ENCODE measurements at places on chromosomes 12 and 14.

DNA sequence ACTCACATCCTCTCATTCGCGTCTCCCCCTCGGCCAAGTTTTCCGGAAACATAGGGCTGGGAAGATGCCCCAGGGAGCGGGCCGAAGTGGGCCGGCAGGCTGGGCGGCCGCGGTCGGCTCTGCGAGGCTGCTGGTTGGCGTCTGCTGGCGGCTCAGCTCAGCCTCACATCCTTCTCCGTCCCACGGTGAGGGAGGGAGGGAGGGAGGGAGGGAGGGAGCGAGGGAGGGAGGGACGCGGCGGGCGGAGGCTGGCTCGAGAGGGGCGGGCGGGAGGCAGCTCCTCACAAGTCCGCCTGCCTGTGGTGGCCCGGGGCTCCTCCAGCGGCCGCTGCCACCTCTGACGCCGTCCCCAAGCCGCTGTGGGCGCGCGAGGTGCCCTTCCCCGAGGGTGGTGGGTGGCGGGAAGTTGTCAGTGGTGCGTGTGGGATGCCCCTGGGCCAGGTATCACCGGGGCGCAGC lies 93.8 kb downstream of the RFLNA start:
- peak; percentile 13 for DNase-seq

DNA sequence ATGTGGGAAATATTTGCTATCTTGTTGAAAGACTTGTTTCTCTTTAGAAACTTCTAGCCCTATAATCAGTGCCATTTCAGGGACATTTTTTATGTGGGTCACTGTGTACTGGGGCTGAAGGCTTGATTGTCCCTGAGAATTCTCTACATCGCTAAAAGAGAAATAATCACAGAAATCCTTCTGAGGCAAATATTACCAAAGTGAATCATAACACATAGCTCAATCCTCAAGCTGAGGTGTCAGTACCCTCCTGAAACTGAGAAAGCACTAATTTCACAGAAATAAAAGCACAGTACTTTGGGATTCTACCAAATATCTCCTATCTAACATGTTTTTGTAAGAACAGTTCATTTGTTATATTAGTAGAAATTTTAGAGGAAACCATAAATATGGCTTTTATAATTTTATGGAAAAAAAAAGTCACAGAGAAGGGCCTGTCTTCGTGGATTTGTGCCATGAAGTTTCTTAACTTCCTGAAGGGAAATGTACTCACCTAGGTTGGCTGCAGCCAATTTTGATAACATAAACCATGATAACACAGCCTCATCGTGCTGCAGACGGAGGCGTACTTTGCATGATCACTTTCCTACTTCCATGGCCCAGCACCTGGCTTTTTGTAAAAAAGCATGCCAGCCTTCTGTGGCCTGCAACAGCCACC lies 163.7 kb upstream of the HIF1A start:
- no peak for DNase-seq

DNA sequence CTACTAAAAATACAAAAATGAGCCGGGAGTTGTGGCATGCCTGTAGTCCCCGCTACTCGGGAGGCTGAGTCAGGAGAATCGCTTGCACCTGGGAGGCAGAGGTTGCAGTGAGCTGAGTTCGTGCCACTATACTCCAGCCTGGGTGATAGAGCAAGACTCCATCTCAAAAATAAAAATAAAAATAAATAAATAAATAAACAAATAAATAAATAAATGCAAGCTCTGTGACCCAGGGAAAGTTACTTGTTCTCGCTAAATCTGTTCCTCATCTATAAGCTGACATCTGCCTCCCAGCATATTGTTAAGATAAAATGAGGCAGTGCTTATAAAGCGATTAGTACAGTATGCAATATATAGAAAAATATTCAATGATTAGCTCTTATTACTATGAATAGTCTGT lies 56.4 kb upstream of the STK38L start:
- DNase-seq, result no peak

DNA sequence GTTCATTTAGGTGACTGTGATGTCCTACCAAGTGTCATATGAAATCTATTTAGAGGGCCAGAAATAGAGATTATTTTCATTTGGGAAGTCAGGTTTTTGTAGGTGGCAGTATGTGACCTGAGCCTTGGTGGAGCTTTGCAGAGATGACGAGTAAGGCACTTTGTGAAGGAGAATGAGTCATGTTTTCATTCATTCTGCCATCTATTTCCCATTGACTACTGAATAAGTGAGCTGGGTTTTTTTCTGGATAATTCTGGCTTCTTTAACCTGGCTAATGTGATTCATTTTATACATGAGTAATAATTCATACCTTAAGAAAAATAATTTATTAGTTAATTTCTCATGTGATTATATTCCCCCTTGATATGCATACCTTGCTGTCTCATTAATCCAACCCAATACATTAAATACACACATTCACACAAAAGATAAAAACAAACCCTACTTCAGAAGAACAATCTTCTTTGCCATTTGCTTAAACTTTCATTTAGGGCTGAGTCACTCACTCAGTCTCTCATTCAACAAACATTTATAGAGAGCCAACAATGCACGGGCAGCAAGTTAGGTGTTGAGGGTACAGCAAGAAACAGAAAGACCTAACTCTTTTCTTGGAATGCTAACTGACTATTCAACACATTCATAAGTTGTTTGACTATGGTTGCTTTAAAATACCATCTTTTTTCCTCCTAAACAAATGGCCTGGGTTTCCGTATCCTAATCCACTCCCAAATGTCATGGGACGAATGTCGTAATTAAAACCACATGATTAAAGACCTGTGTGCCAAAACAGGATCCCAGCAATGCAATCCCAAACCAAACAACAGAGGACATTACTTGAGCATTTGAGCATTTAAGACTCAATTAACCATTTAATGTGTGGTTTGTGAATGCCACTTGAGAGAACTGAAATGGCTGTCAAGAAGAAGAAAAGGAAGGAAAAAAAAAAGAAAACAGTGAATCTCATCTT lies 78.0 kb downstream of the KITLG start:
- no peak for DNase-seq

- no peak for DNase-seq
Observed at GRCh38 chr12:4011597-4011996, 138.4 kb upstream of the PARP11 start.

- no peak for DNase-seq
Observed at GRCh38 chr14:61388976-61389576, 67.7 kb downstream of the PRKCH start.

GRCh38 chr12:69653703-69654102 lies 43.0 kb upstream of the LRRC10 start:
- no peak for DNase-seq

DNA sequence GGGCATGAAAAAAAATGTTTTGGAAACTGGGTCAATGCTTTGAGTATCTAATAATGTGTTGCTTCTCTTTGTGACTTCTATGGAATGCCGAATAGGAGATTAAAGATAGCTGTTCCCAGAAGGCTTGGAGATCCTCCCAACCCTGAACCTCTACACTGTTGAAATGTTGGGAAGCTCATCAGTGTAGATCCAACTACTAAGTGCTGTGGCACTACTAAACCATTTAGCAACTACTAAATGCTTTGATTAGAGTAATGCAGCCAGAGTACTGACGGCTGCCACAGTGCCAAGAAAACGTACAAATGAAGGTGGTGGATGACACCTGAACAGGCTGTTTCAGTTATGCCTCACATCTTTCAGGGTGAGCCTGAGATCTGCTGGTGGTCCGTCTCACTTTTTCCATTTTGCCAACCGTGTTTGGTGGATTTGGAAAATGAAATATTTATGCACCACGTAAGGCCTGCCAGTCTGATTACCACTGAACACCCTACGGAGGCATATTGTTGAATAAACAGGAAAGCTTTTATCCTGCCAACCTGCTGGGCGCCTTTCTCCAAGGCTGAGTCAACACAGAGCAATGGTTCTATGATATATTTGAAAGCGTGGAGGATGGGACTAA lies 938.0 kb upstream of the FLRT2 start:
- DNase-seq, result no peak

GRCh38 chr14:51818748-51819380 lies 41.5 kb upstream of the GNG2 start:
- DNase-seq, result no peak

DNA sequence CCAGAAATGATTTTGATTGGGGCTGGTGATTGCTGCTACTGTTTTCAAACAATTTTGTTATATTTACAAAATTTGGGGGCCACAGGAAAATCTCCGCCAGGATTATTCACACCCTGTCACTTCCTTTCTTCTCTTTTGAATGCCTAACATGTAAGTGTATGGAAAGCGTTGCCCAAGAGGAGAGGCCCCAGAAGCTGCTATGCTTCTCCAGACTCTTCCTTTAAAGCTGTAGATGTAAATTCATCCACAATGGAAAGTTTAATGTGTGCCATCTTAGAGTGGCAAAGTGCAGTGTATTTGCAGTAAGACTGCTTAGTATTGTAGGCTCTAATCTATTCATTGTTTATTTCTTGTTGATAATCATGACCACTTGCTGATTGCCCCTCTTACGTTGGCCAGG lies 136.7 kb upstream of the LRIG3 start:
- DNase-seq, result no peak

GRCh38 chr14:36254020-36254624 lies 66.3 kb downstream of the MBIP start:
- DNase-seq, result no peak

- no peak for DNase-seq
Observed at GRCh38 chr14:33851931-33852330, 98.9 kb downstream of the EGLN3 start.

DNA sequence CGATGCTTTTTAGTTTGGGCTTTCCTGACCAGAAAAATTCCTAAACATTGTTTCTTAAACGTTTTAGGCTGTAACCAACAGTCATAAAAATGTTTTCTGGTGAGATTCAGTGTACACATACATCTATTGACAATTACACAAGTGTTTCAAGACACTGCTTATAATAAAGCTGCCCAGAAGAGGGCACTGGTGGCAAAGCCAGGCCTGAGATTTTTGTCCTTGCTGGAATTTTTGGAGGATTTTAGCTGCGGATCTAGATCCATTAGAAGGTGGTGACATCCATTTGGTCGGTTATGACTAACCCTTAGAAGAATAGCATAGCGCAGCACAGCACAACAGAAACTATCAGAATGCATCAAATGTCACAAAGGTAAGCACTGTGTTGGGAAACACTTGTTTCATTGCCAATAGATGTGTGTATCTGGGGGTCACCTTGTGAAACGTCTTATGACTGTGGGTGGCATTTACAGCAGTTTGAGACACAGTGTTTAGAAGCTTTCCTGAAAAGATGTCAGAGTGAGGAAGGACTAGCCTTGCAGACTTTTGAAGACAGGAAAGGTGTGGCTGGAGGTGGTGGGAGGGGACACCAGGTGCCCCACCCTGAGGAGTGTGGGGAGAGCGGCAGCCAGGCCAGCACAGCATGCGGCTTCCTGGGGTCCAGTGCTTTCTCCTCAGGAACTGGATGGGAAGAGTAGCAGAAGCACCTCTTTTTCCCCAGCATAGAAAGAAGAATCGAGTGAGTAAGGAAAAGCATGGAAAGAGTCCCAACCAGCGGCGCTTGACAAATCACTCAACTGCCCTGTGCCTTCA lies 54.7 kb upstream of the FKBP4 start:
- DNase-seq, result no peak

GRCh38 chr12:123278101-123278627 lies 6.5 kb upstream of the CDK2AP1 start:
- DNase-seq, result no peak

DNA sequence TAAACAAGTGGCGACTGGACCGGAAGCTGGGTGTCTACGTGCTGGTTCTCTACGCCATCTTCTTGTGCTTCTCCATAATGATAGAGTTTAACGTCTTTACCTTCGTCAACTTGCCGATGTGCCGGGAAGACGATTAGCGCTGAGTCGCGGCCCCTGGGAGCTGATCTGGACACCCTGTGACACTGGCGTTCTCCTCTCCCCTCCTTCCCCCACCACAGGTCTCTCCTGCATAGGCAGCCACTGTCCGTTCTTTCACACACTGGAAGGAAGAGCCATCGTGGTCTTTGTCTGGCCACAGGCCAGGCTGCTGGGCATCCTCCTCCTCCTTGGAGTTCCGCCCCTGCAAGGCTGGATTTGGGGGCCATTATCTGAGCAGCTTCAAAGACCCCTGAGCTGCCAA lies 20.1 kb upstream of the RIN3 start:
- no peak for DNase-seq

DNA sequence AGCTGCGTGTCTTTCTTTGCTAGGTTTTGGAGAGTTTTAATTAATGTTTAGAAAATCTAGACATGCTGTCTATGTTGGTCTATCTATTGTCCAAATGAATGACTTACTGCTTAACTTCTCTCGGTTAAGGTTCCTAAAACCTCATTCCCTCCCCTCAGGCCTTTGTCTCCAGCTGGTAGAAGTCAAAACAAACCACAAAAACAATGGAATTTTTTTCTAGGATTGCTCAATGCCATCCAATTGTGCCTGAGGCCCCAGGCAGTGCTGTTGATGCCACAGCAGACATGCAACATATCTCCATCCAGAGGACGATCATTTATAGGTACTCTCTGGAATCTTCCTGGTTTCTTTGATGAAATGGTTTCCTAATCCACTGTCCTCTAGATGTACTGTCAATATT lies 448.2 kb upstream of the TBX3 start:
- no peak for DNase-seq

DNA sequence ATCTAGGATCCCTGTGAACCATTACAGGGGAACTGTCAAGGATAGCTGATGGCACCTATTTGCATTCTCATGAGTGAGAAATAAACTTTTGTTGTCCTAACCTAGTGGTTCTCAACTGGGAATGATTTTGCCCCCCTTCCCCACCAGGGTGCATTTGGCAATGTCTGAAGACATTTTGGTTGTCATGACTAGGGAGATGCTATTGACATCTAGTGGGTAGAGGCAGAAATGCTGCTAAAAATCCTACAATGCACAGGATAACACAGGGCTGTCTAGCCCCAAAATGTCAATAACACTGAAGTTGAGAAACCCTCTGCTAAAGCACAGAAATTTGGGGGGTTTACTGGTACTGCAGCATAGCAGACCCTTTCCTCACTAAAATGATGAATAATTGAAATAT lies 140.9 kb upstream of the SRRM4 start:
- no peak for DNase-seq

DNA sequence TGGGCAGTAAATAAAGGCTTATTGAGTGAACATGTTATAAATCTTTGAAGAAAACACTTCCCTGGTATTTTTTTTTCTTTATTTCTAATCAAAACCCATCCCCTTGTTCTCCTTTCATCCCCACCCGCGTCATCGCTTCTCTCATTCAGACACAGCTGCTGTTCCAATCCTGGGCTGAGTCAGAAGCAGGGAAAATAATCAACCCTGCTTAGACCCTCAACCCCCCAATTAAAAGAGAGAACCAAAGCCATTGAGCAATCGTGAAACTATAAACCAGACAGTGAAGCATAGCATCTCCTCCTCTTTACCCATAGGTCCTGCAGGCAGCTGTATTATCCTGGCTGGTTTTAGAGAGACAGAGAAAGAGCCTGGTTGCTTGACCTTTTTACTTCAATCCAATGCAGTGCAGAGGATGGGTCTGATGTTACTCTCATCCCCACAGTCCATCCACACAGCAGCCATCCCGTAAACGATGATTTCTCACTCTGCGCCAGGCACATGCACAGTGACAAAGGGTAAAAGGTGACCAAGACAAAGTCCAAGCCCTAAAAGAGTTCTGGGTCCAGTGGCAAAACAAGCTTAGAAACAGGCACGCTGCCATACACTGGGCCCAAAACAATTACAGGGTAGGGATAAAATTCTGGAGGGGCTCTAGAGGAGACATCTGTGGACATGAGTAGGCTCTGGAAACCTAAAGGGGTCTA lies 238.3 kb downstream of the GALC start:
- DNase-seq, result no peak
